ENCODE measurements at places on chromosomes 16 and 17.

GRCh38 chr17:18015593-18015992 lies 23.4 kb downstream of the ATPAF2 start:
- peaks cover 11% of the 10 kb centered on the region for H3K36me3 ChIP-seq
- no peak for DNase-seq
- no peak overlapping the region for H3K4me3 ChIP-seq
- H3K27ac ChIP-seq, result no peak overlapping the region
- H3K27me3 ChIP-seq, result no peaks in the 10 kb centered on the region

GRCh38 chr17:82212331-82213250 lies at the start of gene CCDC57:
CCDC57 (minus strand) TSS chr17:82212842; CDS start chr17:82201944, 10,898 bp downstream.
- H3K36me3 ChIP-seq, result peaks cover 2% of the 10 kb centered on the region
- DNase-seq, result peak; percentile 65
- peak within 1 kb of the TSS; percentile 83 for H3K27ac ChIP-seq
- H3K4me3 ChIP-seq, result peak within 1 kb of the TSS; percentile 74
- H3K27me3 ChIP-seq, result no peaks in the 10 kb centered on the region

DNA sequence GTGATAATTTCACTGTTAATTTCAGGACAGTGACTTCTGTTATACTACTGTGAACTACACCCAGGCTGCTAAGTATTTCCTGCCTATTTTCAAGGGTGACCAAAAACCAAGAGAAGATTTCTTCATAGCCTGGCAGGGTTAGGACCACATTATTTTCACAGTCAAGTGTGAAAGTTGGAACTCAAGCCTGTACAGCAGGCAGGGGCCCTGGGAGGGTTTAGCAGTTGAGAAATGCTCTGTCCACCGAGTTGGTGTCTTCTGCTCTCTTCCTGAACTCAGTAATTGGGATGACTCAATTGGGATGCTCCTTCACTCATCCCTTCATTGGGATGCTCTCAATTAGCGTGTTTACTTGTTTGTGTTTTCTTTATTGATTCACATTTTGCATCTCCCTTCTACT lies 347.3 kb upstream of the CDH11 start:
- DNase-seq, result no peak
- H3K4me1 ChIP-seq, result no peaks in the 10 kb centered on the region
- H3K27ac ChIP-seq, result no peak overlapping the region
- H3K27me3 ChIP-seq, result no peaks in the 10 kb centered on the region
- H3K4me3 ChIP-seq, result no peak overlapping the region

DNA sequence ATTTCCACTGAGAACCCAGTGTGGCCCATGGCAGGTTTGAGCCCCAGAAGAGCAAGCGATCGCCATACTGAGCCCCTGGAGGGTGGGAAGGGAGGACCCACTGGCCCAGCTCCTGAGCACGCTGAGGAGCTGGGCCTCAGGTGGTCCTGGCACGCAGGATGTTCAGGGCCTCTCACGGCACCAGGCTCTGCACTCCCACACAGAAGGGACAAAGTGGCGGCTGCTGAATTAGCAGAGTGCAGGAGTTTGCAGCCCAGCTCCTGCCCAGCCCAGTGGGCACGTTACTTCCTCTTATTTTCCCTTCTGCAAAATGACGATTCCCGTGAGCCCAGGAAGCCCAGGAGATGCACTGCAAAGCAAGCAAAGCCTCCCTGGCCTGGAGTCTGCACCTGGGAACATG lies 42.3 kb upstream of the MTSS2 start:
- no peaks in the 10 kb centered on the region for H3K27me3 ChIP-seq
- no peak for DNase-seq
- no peak overlapping the region for H3K27ac ChIP-seq
- no peak overlapping the region for H3K4me3 ChIP-seq

DNA sequence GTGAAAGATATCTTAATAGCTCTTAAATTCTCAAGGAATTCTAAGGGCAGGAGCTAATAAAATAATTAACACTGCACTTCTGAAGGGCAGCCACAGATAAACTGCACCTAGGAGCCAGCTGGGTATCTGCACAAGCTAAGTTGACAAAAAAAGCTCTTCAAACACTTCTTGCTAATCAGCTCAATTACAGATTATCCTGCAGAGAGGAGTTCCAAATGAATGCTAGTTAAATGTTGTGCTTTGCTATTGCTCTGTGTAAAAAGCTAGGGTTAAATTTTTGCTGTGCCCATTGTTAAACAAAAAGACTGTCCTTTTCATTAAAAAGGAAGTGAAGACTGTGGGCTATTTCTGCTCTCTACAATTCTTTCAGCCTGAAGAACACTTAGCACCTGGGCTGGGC lies 158.5 kb upstream of the SHISA6 start:
- no peaks in the 10 kb centered on the region for H3K36me3 ChIP-seq
- H3K27me3 ChIP-seq, result no peaks in the 10 kb centered on the region
- H3K4me1 ChIP-seq, result no peaks in the 10 kb centered on the region
- H3K4me3 ChIP-seq, result no peak overlapping the region
- H3K27ac ChIP-seq, result no peak overlapping the region

DNA sequence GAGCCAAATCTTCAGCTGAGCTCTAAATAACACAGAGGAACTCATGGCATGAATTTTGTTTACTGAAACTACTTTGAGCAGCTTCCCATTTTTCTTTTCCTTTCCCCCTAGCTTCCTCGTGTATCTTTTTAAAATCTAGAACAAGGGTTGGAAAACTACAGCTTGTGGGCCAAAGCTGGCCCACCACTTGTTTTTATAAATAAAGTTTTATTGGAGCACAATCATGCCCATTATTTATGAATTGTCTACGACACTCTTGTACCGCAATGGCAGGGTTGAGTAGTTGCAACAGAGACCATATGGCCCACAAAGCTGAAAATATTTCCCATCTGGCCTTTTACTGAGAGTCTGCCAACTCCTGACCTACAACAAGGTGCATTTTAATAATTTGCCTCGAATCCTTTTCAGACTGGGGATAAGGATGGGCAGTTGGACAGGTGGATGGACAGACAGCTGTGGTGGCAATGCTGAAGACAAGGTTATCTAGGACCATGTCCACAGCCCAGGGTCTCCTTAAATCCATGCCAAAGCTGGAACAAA lies 87.7 kb downstream of the RMI2 start:
- H3K4me1 ChIP-seq, result no peaks in the 10 kb centered on the region
- no peak for DNase-seq
- H3K27ac ChIP-seq, result no peak overlapping the region
- H3K27me3 ChIP-seq, result peaks cover 3% of the 10 kb centered on the region

DNA sequence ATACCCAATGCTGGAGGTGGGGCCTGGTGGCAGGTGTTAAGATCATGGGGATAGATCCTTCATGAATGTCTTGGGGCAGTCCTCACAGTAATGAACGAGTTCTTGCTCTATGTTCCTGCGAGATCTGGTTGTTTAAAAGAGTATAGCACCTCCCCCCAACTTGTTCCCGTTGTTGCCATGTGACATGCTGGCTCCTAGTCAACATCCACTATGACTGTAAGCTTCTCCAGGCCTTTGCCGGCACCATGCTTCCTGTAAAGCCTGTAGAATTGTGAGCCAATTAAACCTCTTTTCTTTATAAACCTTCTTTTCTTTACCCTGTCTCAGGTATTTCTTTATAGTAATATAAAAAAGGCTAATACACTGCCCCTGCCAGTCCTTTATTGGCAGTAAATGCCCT lies 33.3 kb downstream of the RANBP10 start:
- DNase-seq, result no peak
- peaks cover 3% of the 10 kb centered on the region for H3K4me1 ChIP-seq

GRCh38 chr17:44502598-44503146 lies 534 bp downstream of the GPATCH8 start:
- H3K4me3 ChIP-seq, result peak overlapping the region; percentile 99
- H3K36me3 ChIP-seq, result peaks cover 9% of the 10 kb centered on the region
- no peaks in the 10 kb centered on the region for H3K27me3 ChIP-seq
- peaks cover 19% of the 10 kb centered on the region for H3K4me1 ChIP-seq

DNA sequence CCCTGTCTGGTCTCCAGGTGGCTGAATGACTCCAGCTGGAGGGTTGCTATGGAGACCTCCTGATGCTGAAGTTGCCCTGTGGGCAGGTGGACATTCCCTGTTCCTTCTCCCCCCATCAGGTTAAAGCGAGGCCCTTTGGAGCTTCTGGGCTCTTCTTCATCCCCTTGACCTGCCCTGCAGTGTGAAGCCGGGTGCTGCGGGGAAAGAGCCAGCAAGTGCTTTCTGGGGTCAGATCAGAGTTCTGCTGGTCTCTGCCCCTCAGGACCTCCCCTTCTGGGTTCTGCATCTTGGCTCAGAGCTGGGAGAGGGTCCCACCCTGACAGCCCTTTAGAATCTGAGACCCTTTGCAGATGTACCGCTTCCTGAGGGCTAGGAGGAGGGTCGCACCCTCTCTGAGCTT lies 25.1 kb downstream of the NKD1 start:
- H3K27me3 ChIP-seq, result no peaks in the 10 kb centered on the region
- H3K4me3 ChIP-seq, result no peak overlapping the region
- H3K36me3 ChIP-seq, result no peaks in the 10 kb centered on the region
- H3K27ac ChIP-seq, result no peak overlapping the region
- DNase-seq, result no peak
- H3K4me1 ChIP-seq, result no peaks in the 10 kb centered on the region

GRCh38 chr16:51487880-51488279 lies 336.8 kb upstream of the SALL1 start:
- H3K27me3 ChIP-seq, result no peaks in the 10 kb centered on the region
- no peaks in the 10 kb centered on the region for H3K36me3 ChIP-seq
- no peaks in the 10 kb centered on the region for H3K4me1 ChIP-seq
- no peak for DNase-seq
- H3K4me3 ChIP-seq, result no peak overlapping the region

DNA sequence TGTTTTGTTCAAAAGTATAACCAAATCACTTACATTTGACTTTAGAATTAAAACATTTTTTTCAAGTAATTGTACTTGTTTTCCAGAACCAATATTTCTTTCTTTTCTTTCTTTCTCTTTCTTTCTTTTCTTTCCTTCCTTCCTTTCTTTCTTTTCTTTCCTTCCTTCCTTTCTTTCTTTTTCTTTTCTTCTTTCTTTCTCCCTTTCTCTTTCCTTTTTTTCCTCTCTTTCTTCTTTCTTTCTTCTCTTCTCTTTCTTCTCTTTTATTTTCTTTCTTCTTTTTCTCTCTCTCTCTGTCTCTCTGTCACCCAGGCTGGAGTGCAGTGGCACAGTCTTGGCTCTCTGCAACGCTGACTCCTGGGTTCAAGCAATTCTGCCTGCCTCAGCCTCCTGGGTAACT lies 26.4 kb upstream of the PSMC5 start:
- no peak for DNase-seq
- H3K27me3 ChIP-seq, result no peaks in the 10 kb centered on the region
- H3K27ac ChIP-seq, result no peak overlapping the region
- H3K36me3 ChIP-seq, result peaks cover 66% of the 10 kb centered on the region
- no peak overlapping the region for H3K4me3 ChIP-seq
- H3K4me1 ChIP-seq, result peaks cover 2% of the 10 kb centered on the region

DNA sequence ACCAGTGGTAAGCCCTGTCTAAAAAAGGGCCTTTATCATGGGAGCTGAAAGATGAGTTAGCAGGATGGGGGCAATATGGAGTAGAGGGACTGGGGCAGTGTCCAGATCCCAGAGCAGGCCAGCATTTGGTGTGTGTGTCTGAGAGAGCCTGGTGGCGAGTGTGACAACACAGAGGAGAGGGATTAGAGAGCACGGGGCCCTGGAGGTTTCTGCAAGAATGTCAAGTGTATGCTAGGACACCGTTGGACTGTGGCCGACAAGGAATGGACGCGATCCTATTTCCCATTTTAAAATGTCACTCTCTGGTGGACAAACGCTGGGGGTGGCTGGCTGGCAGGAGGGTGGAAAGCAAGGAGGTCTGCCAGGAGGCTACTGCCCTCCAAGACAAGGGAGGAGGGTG lies 12.4 kb downstream of the TAC4 start:
- DNase-seq, result no peak
- no peaks in the 10 kb centered on the region for H3K4me1 ChIP-seq
- H3K27me3 ChIP-seq, result no peaks in the 10 kb centered on the region
- peaks cover 24% of the 10 kb centered on the region for H3K36me3 ChIP-seq
- no peak overlapping the region for H3K4me3 ChIP-seq
- H3K27ac ChIP-seq, result no peak overlapping the region

Data from activated T-helper 2 cell treated with anti-CD3 and anti-CD28 coated beads, Interferon-gamma antibody, Interleukin-2, Interleukin-4, amounts not matched to agents 10 μg/mL and 5 μg/mL and 100 μg/mL, durations not matched to agents 14 hours and 24 hours and 36 hours (primary cell).